Uterus (tissue), 4 donors: ENCODE measurements at places on chromosomes 13 and 19. TPM values are rescaled to one million over a fixed set of nuclear protein-coding genes. Genes with fewer than 3 reads are reported as not detected.

GRCh38 chr19:31256593-31256960, 92.7 kb downstream of the TSHZ3 start:
- no peak for DNase-seq

DNA sequence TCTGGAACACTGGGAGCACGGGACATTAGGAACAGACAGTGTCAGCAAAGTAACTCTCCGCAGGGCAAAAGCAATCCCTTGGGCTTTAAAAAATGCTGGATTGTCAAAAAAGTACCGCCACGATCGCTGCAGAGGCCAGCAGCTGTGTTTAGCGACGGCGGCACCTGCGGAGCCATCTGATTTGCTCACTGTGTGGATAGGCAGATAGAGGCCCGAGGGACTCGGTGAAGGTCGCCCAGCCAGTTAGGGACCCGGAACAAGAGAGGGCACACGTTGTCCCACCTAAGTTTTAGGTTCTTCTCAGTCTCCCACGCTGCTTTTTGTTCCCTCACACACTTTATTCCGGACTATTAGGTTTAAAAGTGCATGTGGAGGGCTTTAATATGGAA, 238.3 kb downstream of the TEX29 start:
- DNase-seq = no peak

The NKPD1 gene
- total RNA-seq = not detected

GRCh38 chr13:81745391-81745790, 1404.5 kb upstream of the SPRY2 start:
- no peak for DNase-seq

DNA sequence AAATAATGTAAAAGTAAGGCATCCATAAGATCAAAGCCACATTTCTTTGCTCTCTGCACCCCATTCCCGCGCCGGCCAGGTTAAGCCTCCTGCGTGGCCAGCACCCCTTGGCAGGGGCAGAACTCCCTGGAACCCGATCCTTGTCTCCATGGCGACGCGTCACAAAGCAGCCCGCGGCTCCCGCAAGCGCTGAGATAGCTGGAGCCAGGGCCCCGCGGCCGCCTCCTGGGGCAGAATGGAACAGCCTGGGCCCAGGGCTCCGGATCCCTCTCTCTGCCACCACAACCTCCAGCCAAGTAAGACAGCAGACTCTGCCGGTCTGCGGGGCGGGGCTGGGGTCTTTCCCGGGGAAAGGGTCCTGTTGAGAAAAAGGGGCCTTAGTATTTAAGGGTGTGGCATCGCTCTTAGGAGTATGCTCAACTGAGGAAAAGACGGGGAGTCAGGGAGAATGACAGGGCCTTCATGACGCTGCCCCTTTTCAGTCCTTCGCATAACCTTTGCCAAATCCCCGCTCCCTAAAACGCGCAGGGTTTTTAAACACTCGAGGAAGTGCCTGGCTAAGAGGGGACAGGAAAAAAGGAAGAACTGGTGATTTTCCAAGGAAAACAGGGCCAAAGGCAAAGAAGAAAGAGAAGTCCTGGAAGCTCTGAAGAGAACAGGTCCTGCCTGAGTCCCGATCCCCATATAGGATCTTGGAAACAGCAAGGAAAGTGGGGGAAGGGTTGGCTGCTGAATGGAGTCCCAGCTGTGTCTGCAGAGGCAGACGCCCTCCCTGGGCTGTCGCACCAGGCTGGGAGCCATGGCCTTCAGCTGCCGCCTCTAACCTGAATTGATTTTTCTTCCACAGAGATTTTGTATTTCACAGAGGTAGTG, at the start of gene TEX26:
TSS of gene TEX26 (plus strand) at position 176 of the 873 bp plus-strand sequence. CDS start at position 236, 60 bp downstream.
- DNase-seq = no peak

- no peak for DNase-seq
These were observed 34.1 kb upstream of the POU2F2 start for GRCh38 chr19:42166316-42166715.

- DNase-seq = peak; percentile 46
These were observed 7.7 kb downstream of the PGLYRP1 start for GRCh38 chr19:46014941-46015686.
